ENCODE measurements at places on chromosomes 7 and 10.

- no peak for DNase-seq
Observed at GRCh38 chr7:28575241-28575643, 162.9 kb downstream of the CREB5 start.

GRCh38 chr7:38682606-38683005 lies 51.4 kb upstream of the AMPH start:
- DNase-seq, result no peak

GRCh38 chr10:71580415-71580814 lies 139.2 kb downstream of the C10orf105 start:
- peak; percentile 59 for DNase-seq

- no peak for DNase-seq
Observed at GRCh38 chr10:132612571-132613504, 75.3 kb downstream of the INPP5A start.

GRCh38 chr10:31642281-31642680 lies 286.4 kb downstream of the ARHGAP12 start:
- DNase-seq, result no peak

GRCh38 chr10:100014071-100014762 lies 4.5 kb upstream of the DNMBP start:
- DNase-seq, result no peak

DNA sequence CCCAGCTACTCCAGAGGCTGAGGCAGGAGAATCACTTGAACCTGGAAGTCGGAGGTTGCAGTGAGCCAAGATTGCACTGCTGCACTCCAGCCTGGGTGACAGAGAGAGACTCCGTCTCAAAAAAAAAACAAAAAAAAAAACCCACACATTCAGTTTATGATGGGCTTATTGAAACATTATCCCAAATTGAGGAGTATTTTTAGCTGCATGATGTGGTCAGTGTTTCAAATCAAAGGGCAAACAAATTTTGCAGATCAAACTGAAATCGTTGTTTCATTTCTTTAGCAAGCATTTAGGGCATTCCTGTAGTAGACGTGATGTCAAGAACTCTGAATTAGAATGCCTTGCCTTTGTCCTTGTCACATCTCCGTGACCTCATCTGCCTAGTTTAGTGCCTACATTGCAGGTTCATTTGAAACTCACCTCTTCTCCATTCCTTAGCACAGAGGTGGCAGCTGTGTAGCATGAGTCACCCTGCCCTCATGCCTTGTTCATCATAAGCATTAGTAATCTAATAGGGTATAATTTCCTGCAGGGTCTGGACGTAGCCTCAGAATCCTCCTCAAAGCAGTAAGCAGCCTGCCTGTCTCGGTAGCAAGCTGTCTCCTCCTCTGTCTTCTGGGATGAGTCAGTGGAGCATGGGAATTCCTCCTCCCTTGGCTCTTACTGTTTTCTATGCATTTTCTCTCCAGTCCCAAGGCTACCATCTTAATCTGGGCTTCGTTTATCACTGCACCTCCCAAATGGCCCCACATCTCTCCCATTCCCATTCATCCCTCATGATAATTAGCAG lies 73.8 kb downstream of the CUL1 start:
- peak; percentile 95 for DNase-seq

GRCh38 chr10:36443233-36443632 lies 682.2 kb upstream of the ANKRD30A start:
- no peak for DNase-seq

DNA sequence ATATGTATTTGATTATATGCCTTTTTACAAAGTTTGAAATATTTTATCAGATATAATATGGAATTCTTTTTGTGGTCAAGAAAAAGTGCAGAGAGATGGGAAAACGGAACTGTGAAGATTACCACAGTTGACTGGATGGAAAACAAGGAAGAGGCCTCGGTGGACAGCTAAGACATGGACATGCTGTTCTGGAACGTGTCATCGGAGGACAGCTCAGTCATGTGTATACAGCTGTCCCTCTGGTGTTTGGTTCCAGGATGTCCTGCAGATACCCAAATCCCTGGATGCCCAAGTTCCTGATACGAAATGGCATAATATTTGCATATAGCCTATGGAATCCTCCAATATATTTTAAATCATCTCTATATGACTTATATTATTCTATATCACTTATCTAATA lies 49.4 kb downstream of the TRIL start:
- DNase-seq, result no peak

DNA sequence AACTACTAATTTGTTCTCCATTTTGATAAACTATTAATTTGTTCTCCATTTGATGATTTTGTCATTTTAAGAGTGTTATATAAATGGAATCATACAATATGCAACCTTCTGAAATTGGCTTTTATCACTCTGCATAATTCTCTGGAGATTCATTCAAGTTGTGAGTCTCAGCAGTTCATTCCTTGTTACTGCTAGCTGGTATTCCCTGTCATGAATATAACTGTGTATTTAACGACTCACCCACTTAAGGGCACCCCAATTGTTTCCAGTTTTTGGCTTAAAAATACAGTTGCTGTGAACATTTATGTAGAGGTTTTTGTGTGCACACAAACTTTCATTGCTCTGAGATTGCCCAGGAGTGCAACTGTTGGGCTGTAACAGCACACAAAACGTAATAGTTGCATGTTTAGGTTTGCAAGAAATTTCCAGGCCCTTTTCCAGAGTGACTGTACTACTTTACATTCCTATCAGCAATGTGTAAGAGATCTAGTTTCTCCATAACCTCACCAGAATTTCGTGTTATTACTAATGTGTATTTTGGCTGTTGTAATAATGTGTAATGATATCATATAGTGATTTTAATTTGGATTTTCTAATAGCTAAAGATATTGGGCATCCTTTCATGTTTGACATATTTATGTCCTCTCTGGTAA lies 153.2 kb upstream of the ADCY1 start:
- DNase-seq, result no peak

DNA sequence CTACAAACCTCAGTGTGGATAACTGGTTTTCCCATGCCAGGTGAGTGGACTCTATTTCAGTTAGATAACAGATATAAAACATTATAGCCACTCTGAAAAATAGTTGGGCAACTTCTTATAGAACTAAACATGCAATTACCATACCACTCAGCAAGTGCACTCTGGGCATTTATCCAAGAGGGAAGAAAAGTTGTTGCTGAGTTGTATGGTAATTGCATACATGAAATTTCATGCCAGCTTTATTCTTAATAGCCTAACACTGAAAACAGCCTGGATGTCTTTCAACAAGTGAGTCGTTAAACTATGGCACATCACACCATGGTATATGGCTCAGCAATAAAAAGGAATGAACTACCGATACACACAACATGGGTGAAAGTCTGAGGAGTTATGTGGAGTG lies 10.6 kb upstream of the UPP1 start:
- peak; percentile 59 for DNase-seq

DNA sequence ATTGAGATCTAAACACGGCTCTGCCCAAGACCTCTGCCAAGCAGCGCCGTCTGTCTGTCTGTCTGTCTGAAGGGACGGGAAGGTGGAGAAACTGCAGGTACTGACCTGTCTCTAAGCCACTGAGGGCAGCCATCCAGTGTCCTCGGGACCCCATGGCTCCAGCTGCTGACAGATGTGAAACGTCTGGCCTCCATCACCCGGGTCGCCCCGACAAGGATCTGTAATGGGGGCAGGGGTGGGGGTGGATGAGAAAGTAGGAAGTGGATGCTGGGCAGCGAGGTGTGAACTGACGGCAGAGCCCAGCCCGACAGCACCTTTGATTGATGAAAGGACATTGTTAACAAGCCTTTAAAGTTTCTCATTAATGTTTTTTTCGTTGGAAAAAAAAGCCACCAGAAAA lies 193.1 kb downstream of the EBF3 start:
- DNase-seq, result no peak

- no peak for DNase-seq
Observed at GRCh38 chr7:94567396-94567795, 57.8 kb downstream of the CASD1 start.

GRCh38 chr10:92593619-92594588 lies 974 bp downstream of the KIF11 start:
- peak; percentile 27 for DNase-seq

DNA sequence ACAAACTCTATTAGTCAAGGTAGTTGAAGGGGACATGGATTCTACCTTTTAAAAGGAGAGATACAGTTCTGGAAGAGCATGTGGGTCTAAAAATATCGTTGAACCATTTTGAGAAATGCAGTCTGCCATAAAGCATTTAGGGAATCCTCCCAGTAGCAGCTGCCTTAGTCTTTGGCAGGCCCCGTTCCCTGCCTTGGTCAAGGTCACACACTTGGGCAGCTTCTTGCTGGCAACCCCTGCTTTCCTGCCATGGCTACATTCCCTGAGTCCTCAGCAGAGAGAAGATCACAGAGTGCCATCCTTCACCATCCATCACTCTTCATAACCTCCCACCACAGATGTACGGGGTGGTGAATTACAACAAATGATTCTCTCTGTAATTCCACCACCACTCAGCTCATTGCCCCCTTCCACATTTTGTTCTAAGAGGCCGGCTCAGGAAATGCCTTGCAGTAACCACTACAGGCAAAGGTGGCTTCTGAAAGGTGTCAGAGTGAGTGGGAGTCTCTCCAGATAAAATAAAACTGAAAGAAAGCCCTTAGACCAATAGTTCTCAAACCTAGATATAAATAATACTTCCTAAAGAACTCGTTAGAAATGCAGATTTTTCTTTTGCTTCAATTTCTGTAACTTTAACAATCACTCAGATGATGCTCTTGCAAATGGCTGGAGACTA lies 121.4 kb upstream of the STK17A start:
- DNase-seq, result no peak

DNA sequence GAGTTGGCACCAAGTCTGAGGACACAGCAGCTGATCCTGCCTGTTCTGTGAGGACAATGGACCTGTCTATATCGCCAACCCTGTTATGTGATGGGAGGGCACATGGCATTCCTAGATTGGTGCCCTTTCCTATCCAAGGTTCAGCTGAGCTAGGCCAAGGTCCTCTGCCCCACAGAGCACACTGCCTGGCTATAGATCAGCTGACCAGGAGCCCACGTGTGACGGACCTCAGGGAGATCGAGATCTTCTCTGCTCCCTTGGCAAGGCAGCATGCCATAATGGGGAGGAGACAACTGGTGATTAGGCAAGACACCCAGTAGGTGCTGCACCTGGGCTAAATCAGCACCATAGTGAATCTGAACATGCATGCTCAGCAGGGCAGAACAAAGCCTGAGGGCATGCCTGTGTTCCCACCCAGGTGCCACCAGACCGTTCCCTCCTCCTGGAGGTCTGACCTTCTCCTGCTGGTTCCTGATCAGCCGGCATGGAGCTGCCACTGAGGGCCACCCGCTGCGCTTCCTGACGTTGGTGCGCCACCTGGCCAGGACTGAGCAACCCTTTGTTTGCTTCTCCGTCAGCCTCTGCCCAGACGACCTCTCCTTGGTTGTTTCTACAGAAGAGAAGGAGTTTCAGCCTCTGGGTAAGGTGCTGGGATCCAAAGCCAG lies 93.7 kb downstream of the WDFY4 start:
- peak; percentile 83 for DNase-seq

DNA sequence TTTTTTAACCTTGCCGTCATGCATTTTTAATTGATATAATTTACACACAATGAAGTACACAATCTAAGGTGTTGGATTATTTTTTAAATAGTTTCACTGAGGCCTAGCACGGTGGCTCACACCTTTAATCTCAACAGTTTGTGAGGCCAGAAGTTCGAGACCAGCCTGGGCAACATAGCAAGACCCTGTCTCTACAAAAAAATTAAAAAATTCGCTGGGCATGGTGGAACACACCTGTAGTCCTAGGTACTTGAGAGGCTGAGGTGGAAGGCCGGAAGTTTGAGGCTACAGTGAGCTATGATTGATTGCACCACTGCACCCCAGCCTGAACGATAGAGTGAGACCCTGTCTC lies 92.8 kb upstream of the OIT3 start:
- no peak for DNase-seq

- DNase-seq, result no peak
Observed at GRCh38 chr7:44769776-44770294, 21.2 kb downstream of the ZMIZ2 start.

DNA sequence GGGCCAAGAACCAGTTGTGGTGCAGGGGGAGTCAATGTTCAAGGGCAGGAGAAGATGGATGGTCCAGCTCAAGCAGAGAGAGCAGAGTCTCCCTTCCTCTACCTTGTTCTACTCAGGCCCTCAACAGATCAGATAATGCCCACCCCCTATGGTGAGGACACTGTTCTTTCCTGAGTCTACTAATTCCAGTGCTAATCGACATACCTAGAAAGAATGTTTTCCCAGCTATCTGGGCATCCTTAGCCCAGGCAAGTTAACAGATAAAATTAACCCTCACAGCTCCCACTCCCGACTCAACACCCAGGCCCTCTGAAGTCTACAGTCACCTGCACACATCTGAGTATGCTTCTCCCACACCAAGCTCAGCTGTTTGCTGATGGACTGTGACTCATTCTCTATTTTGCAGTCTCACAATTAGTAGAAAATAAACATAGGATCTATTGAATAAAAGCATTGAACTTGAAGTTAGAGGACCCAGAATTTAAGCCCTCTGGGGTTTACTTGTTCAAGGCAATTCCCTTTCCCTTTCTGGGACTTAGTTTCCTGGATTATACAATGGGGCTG lies 17.1 kb downstream of the COL13A1 start:
- DNase-seq, result no peak

- no peak for DNase-seq
Observed at GRCh38 chr10:46312953-46313352, 26.2 kb downstream of the ANTXRL start.

- DNase-seq, result peak; percentile 66
Observed at GRCh38 chr10:44857363-44858016, 53.6 kb upstream of the TMEM72 start.

DNA sequence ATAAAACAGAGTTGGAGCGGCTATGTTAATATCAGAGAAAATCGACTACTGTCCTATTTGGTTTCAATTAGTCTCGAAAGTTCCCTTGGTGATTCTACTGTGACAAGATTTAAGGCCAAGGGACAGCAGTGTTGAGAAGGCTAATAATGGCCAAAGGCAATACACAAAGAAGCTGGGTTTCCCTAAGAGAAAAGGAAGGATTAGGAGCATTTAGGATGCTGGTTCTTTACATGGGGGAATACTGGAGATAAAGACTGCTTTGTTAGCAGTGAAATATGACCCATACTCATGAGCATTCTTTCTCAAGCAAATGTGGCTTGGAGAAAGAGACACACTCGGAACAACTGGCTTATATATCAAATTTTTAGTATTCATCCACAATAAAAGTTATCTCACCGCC lies 32.2 kb downstream of the IQUB start:
- no peak for DNase-seq

GRCh38 chr7:37432281-37432920 lies 16.3 kb downstream of the ELMO1 start:
- DNase-seq, result no peak

GRCh38 chr10:24962995-24963394 lies 10.6 kb upstream of the PRTFDC1 start:
- DNase-seq, result peak; percentile 40

DNA sequence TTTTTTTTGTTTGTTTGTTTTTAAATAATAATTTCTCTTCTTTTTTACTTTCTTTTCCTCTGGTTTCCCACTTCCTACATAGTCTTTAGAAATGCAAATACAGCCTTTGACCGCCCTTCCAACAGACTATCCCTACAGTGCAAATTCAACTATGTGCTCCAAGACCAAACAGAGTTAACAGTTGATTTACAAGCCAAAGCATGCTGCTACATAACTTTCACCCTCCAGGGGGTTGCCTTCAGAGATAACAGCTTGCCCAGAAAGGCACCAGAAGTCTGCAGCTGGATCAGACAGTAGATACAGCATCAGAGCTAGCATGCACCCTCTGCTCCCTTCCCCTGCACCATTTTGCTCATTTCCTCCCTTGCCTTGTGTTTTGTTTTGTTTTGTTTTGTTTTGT lies 539.0 kb downstream of the ZWINT start:
- no peak for DNase-seq

- peak; percentile 41 for DNase-seq
Observed at GRCh38 chr7:2040893-2041270, 191.9 kb downstream of the MAD1L1 start.

GRCh38 chr10:58556516-58557165 lies 44.0 kb downstream of the BICC1 start:
- DNase-seq, result no peak

All from NCI-H69 (cell line).